NCI-H524 treated with DMSO at 0.1 percent for 48 hours (cell line): ENCODE measurements at places on chromosomes 6 and 20.

- DNase-seq, result no peak
Observed at GRCh38 chr6:14408446-14408845, 290.9 kb downstream of the CD83 start.

DNA sequence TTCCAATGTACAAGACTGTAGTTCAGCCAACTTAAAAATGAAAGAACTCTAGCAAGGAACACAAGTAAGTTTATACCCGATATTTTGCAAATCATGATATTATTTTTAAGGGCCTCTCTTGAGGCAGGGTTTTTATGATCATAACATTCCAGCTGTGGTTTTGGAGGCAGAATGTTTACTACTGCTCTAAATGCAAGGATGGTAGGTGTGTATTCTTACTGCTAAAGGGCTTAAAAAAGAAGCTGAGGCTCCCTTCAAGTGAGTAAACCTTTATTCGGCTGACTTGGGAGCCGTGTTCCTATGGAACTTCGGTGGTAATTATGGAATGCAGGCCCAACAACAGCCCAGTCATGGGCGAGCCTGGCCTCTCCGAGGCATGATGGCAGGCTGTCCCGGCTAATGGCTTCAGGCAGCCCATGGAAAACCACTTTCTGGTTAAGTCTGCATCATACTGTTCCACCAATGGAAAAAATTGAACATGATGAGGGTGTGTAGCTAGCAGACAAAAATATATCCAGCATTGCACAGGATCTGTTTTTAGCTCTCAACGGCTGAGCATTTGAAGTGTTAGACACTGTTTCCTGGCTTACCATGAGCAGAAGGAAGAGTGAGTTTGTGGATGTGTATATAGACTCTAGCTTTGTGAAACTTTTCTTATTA lies 111.5 kb downstream of the TIAM2 start:
- DNase-seq, result no peak

- no peak for DNase-seq
Observed at GRCh38 chr20:3189561-3190131, 14.8 kb downstream of the DDRGK1 start.

DNA sequence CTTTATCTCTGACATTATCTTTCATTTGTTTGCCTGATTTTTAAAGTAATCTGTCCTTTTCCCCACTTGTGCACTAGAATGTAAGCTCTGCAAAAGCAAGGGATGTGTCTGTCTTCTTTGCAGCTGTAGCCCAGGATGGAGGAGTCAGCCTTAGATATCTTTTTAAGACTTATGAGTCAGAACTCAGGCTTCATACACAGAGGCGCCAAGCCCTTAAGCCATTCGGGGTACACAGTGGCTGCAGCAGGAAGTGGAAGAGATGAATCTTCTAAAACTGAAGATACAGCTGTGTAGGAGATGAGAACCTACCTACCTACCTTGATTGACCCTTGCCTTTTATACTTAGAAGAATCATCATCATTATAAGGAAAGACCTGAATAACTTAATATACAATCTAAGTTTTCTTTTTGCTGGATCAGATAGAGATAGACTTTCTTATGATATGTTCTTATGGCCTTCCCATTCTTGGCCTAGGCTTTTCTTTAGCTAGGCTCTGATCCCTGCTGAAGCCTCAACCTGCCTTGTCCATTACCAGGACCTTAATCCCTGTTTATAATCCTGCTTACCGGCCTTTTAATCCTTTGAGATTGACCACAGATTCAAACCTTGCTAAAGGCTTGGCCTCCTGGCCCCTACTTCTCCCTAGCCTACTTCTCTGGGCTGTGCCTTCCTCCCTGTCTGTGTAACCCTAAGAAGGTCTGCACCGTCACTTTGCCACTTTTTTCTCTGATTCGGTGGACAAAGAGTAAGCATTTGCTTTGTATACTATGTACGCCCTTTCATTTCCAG lies 304.5 kb downstream of the PRL start:
- DNase-seq, result no peak

GRCh38 chr6:34202329-34203201 lies 34.1 kb upstream of the HMGA1 start:
- no peak for DNase-seq

- no peak for DNase-seq
Observed at GRCh38 chr6:111721753-111722154, 116.1 kb upstream of the TRAF3IP2 start.

- DNase-seq, result peak; percentile 28
Observed at GRCh38 chr6:39083231-39083634, 31.8 kb downstream of the SAYSD1 start.

DNA sequence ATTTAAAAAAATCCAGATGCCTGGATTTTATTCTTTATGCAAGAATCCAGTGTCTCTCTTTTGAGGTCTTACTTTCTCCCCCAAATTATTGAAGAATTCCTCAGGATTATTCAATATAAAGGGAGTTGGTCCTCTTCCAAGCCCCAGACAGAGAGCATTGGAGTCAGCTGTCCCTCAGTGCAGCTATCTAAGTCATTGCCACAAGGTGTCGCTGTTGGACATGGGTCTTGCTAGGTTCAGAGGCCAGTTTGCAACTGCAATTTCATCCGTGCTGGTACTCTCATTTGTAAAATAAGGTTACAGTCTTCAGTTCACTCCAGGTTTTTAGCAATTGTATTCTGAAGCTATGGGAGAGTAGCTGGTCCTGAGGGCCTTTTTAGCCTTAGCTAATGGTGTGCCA lies 27.8 kb downstream of the CCN2 start:
- no peak for DNase-seq

- no peak for DNase-seq
Observed at GRCh38 chr20:32209850-32210605, 2.3 kb downstream of the POFUT1 start.

DNA sequence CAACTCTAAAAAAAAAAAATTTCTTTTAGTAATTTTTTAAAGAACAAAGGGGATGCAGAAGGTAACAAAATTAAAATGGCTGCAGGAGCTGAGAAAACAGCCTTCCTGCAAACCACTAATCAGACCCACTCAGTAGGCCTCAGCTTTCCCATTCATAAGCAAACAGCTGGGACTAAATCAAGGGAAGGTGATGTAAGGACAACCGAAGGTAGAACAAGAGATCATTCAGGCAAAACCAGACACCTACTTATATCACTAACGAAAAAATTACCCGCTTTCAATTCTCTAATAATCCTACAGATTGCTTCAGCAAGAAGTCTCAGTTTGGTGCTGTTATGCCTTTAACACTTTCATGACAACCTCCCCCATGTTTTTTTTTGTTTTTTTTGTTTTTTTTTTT lies 124.0 kb downstream of the ZMYND8 start:
- no peak for DNase-seq

DNA sequence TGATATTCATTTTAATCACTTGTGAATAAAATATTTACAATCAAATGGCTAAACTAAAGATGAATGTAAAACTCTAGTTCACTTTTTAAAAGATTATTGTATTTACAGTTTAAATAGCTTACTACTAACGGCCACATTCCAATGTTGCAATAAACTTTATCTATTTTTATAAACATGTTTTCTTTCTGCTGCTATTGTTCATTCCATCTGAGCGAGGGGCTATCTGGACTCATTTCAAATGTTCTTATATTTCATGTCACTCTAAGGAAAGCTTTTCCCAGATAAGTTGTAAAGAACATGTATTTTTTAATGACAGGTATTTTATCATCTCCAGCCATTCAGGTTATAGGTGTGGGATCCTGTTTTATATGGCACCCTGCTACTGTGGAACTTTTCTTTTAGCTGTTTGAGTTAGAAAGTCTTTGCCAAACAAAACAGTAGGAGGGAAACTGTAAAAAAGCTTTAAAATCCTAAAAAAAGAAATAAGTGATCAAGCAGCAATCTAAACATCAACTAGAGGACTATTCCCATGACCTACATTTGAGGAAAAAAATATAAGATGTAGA lies 42.5 kb downstream of the HMGCLL1 start:
- no peak for DNase-seq

GRCh38 chr20:2059411-2059810 lies 42.2 kb upstream of the STK35 start:
- DNase-seq, result peak; percentile 33

DNA sequence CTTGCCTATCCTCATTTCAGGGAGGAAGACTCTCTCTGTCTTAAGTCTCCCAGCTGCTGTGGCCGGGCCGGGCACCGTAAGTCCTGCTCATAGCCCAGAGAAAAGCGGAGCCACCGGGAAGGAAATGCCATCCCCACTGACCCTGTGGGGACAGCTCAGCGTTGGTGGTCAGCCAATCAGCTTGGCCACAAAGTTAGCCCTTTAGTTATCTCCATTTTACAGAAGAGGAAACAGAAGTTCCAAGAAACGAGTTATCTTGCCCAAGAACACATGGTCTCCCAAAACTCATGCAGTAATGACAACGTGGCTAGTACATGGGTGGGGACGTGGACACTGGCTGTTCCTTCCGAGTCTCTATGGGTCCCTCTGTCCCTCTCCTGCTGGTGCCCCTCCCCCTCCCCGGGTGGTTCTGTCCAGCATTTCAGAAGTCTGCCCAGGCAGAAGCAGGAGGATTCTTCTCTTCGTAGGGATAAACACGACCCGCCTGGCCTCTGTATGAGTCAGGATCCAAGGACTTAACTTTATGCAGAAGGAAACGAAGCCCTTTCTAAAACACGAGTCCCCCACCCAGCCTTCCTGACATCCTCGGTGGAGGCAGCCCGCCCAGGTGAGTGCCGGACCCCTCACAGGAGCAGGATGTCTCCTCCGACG lies 273.8 kb downstream of the CDH4 start:
- no peak for DNase-seq

DNA sequence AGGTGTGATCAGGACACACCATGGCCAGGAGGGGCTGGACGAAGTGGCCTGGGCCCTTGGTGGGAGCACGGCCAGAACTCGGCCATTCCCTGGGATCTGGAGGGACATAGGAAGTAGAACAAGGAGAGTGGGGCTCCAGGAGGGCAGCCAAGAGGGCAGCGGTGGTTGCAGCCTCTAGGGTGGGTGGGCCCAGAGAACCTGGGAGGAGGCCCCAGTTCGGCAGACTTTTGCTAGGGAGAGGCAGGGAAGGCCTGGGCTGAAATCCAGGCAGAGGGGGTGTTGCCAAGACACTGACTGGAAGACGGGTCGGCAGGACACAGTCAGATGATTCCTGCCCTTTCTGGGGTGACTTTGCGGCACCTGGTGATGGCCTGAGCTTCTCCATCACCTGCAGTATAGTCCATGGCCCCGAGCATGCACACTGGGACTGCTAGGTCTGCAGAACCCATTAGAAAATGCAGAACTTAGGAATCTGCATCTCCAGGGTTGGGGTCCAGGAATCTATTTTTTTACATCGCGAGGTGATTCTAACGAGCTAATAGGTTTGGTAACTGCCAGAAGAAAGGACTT lies 224.8 kb downstream of the SYNDIG1 start:
- DNase-seq, result no peak

DNA sequence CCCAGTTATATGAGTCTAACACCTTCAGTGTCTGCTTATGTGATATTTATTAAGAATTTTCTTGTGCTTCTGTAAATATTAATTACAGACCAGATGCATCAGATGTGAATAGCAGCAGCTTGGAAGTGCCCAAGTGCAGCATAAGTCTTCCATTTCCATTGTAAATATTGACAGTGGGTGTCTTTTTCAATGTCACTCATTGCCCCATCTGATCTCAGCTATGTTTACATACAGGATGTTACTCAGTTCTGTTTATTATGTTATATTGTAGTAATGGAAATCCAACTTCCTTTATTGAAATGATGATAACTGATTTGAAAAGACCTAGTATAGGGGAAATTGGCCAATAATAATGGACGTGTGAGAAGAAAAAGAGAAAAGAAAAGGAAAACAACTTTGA lies 296.7 kb downstream of the SAMD5 start:
- DNase-seq, result no peak

GRCh38 chr6:81875782-81876293 lies 123.4 kb upstream of the TENT5A start:
- DNase-seq, result no peak

GRCh38 chr6:3770023-3770720 lies 18.7 kb upstream of the PXDC1 start:
- no peak for DNase-seq

- DNase-seq, result no peak
Observed at GRCh38 chr20:61733216-61733615, 332.5 kb downstream of the TAF4 start.

GRCh38 chr6:4812068-4812467 lies 35.9 kb downstream of the CDYL start:
- no peak for DNase-seq

DNA sequence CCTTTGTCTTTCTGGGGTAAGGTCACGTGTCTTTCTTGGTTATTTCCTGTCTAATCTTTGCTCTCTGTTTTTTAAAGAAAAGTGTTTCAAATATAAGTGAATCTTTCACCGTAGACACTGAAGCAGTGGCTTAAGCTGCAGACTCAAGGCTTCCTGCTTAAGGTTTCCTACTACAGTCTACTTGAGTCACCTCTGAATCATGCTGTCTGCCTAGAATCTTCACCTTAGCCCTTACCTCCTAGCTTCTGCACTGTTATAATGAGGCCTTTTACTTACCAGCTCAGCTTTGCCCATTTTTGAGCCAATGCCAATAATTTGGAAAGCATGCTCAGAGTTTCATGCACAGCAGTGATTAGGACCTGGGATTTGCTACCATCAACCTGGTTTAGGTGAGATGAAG lies 30.6 kb downstream of the ADGRF4 start:
- no peak for DNase-seq

DNA sequence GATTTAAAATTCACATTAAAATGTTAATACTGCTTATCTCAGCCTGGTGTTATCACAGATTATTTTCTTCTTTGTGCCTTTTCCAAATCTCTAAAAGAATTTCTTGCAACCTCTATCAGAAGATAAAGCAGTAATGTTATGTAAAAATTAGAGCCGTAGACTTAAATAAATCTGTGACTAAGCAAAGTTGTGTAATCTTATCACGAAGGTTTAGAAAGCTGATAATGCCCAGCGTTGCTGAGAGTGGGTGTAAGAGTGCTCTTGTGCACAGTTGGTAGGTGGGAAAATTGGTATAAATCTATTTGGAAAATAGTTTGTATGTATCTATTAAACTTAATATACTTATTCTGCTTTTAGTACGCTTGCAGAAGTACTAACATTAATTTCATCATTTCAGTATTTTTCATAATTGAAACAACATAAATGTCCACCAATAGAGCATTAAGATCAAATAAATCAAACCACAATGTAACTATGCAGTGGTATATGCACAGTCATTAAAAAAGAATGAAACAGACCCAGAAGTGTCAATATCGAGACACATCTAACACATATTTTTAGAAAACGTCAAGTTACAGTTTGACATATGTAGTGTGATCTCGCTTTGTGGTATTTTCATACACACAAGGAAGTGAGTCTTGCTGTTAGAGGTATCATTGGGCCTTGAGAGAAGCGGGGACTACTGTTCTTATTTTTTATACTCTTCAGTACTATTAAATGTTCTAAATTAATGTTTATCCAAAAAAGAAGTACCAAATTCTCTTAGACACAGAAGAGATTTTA lies 54.4 kb upstream of the PBOV1 start:
- no peak for DNase-seq
